ACHN (cell line): ENCODE measurements at places on chromosomes 1 and 21.

GRCh38 chr1:186374303-186375151, 526 bp downstream of the TPR start:
- peak; percentile 60 for DNase-seq

- peak; percentile 97 for DNase-seq
Measured at GRCh38 chr1:154970631-154971340, at the start of gene SHC1. SHC1 (minus strand) TSS chr1:154970747; CDS start chr1:154970526, 221 bp downstream.

GRCh38 chr1:205505076-205505729, 734 bp downstream of the CDK18 start:
- DNase-seq: peak; percentile 56

GRCh38 chr1:95941121-95941798, 707.2 kb downstream of the RWDD3 start:
- no peak for DNase-seq
